ENCODE measurements at places on chromosomes 4 and X.

- DNase-seq: no peak
Observed at GRCh38 chr4:10879411-10880110, 195.0 kb upstream of the CLNK start.

DNA sequence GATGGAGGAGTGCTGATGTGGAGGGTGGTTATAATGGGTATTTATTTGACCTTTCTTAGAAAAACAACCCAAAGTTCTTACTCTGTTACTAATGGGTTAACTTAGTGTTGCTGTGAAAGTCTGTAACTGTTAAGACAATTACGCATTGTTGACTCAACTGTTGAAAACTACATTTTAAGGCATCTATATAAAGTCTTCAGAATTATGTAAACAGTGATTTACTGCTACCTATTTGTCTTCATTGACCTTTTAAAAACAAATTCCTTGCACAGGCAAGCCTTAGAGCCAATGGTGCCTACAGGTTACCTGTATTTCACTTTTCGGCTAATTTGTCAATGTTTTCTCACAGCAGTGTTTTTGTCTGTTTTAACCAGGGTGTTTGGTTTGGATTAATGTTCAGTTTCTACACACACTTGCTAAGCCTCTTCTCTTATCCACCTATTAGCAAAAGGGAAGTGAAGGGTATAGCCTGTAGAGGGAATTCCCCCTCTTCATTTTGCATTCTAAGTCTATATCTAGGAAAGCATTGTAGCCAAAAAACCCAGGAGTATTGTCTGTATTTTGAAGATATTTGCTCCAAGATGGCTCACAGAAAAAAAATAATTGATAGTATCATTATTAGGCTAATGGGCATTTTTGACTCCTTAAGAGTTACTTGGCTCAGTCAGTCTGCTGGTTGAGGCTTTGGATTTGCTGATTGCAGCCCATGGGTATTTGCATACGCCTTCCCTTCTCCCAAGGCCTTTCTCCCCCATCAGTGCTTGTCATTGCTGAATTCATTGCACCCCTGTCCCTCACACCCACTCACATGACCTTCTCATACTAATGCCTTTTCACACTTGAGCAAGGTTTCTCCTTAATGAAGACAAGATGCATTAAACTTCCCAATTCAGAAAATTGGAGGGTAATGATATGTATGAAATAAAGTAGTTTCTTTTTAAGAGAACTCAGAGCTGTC lies 30.5 kb downstream of the AFF1 start:
- no peak for DNase-seq

- no peak for DNase-seq
Observed at GRCh38 chr4:154044742-154045485, 256.0 kb upstream of the SFRP2 start.

- no peak for DNase-seq
Observed at GRCh38 chrX:18468599-18468998, 43.2 kb downstream of the CDKL5 start.

GRCh38 chr4:147586032-147586431 lies 31.2 kb upstream of the TMEM184C start:
- no peak for DNase-seq

GRCh38 chrX:150298841-150299551 lies 64.1 kb upstream of the MAMLD1 start:
- DNase-seq: no peak
